ENCODE measurements at places on chromosomes 12 and 14. TPM values are rescaled to one million over a fixed set of nuclear protein-coding genes. Genes with fewer than 3 reads are reported as not detected.

DNA sequence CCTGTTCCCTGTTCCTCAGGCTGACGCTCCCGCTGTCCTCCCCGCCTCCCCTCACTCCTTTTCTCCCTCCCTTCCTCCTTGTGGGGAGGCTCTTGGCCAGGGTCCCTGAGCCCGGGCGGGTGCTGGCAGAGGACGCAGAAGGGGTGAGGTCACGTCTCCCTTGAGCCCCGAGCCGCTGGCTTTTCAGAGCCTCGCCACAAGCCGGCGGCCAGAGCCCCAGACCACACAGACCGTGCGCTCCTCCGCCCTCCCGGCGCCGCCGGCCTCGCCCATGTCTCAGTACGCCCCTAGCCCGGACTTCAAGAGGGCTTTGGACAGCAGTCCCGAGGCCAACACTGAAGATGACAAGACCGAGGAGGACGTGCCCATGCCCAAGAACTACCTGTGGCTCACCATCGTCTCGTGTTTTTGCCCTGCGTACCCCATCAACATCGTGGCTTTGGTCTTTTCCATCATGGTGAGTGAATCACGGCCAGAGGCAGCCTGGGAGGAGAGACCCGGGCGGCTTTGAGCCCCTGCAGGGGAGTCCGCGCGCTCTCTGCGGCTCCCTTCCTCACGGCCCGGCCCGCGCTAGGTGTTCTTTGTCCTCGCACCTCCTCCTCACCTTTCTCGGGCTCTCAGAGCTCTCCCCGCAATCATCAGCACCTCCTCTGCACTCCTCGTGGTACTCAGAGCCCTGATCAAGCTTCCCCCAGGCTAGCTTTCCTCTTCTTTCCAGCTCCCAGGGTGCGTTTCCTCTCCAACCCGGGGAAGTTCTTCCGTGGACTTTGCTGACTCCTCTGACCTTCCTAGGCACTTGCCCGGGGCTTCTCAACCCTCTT, at the start of gene TMEM233:
TSS of gene TMEM233 (plus strand) at position 197 of the 821 bp plus-strand sequence. CDS start at position 272, 75 bp downstream.
- no peak for DNase-seq

DNA sequence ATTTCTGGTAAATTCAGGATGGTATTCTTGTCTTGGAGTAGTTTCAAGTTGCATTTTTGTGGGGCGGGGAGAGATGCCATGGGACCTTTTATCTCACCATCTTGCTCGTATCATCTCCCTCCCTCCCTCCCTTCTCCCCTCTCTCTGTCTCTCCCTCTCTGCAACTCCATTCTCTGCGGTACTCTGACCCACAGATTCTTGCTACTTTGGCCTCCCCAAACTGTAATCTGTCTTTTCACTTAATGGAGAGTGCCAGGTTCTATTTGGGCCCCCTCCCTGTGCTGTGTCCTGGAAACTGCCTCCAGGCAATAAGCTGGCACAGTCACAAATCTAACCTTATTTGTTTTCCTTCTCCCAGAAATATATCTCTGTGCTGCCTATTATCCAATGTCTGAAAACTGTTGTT, 175.2 kb downstream of the PAWR start:
- no peak for DNase-seq

Gene GUCY2C
- total RNA-seq, result not detected

DNA sequence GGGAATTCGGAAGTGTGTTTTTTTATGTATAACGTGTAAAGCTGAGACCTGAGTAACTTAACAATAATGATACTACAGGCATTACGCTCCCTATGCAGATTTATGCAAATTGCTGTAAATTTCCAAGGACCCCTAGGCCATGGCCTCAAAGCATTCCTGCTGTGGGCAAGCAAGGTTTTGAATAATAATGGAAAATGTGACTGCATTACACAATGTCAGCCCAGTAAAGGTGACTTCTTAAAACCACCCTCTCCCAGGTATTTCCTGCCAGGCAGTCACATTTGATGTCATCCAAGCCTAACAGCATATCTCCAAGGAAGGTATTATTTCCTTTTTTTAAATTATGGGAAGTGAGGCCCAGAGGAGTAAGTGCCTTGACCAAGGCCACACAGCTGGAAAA, 621.0 kb downstream of the BCL11B start:
- DNase-seq, result no peak

- DNase-seq, result no peak
These were observed 822.8 kb downstream of the GALC start for GRCh38 chr14:87170179-87170578.

GRCh38 chr12:95583933-95584332, 32.7 kb upstream of the USP44 start:
- no peak for DNase-seq

Gene TAS2R14
- total RNA-seq, result 2.9 TPM

Gene C12orf50
- 0.07 TPM for total RNA-seq

Gene UBR7
- 32.4 TPM for total RNA-seq

Gene PMEL
- not detected for total RNA-seq

- DNase-seq, result no peak
These were observed 879 bp downstream of the GDF3 start for GRCh38 chr12:7694556-7695236.
